ENCODE measurements at places on chromosomes 11 and 22.

GRCh38 chr11:72410956-72411355, 23.4 kb downstream of the CLPB start:
- no peak for DNase-seq

GRCh38 chr11:82507288-82507687, 226.4 kb downstream of the FAM181B start:
- DNase-seq, result no peak

GRCh38 chr22:44450503-44450902, 47.5 kb downstream of the RTL6 start:
- DNase-seq, result no peak

DNA sequence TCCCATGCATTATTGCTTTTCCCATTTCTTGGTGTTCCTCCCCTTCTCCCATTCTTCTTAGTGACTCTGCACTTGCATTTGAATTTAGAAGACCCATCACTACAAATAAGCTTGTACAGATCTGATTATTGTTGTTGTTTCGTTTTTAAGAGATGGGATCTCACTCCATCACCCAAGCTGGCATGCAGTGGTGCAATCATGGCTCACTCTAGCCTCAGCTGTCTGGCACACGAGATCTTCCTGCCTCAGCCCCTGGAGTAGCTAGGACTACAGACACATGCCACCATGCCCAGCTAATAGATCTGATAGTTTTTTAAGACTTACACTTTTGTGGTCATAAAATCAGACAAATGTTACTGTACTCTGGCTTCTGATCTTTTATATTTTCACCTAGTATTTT, 252.1 kb downstream of the DDX10 start:
- DNase-seq, result no peak

Data from Kasumi-1 (cell line).